ENCODE measurements at places on chromosomes 7 and 10.

DNA sequence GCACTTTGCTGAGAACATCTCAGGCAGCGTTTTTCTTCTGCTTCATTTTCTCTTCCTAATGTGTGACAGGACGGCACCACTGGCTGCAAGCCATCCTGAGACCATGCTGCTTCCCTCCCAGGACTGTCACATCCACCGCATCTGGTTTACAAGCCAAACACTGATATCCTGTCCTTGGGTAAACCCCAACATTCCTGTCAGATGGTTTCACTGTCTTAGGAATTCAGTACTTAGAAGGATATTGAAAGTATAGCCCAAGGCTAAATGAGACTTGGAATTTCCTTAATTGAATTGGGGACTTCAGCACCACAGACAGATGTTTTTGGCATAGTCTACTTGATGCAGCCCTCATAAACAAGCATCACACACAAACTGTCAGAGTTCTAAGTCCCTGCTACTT, 74.2 kb upstream of the PLXNA4 start:
- no peak for DNase-seq

GRCh38 chr7:101935521-101936141, 118.2 kb downstream of the CUX1 start:
- no peak for DNase-seq

DNA sequence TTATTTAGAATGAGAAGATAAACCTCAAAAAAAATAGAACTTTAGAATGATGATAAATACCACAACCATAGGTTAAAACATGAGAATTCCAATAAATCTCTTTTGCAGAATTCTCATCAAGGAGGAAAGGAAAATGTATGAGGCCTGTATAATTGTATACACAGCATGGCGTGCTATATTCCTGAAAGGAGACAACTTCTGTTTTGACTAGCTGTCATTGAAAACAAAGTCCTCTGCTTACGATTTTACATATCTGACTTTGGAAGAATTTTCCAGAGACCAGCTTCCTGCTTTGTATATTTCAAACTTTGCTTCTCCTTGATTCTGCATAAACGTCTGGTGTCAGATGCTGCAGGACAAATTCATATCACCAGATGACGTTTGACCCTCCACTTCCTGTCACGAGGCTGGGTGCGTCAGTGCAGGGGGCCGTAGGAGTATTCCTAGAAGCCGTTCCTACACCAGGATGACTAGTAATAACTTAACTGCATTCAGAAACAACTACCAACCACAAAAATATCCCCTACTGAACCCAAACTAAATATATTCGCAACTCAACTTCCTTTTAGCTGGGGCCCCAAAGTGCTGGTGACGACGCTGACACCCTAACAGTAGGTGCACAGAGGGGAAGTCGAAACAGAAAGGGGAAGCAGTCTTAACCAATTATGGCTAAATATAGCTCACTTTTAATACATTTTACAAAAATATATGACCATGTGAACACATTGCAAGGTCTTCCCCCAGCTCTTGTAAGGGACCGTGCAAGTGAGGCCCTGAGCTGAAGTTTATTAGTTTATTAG, 178.6 kb upstream of the INHBA start:
- no peak for DNase-seq

DNA sequence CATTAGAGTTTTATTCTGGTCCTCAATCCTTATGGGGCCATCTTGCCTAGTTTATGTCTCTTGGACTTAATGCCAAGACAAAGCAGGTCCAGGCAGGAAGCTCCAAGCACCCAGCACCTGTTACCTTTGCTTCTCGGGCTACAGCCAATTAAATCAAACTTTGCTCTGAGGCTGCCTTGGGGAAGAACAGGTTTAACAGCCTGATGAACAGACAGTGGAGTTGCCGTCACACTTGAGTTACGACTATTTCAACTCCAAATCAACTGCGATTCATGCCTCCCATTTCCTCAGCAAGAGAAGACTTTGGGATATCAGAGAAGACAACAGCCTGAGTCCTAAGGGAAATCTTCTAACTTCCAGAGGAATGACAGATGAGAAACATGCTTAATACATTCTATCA, 62.2 kb downstream of the XPNPEP1 start:
- DNase-seq, result peak; percentile 39

DNA sequence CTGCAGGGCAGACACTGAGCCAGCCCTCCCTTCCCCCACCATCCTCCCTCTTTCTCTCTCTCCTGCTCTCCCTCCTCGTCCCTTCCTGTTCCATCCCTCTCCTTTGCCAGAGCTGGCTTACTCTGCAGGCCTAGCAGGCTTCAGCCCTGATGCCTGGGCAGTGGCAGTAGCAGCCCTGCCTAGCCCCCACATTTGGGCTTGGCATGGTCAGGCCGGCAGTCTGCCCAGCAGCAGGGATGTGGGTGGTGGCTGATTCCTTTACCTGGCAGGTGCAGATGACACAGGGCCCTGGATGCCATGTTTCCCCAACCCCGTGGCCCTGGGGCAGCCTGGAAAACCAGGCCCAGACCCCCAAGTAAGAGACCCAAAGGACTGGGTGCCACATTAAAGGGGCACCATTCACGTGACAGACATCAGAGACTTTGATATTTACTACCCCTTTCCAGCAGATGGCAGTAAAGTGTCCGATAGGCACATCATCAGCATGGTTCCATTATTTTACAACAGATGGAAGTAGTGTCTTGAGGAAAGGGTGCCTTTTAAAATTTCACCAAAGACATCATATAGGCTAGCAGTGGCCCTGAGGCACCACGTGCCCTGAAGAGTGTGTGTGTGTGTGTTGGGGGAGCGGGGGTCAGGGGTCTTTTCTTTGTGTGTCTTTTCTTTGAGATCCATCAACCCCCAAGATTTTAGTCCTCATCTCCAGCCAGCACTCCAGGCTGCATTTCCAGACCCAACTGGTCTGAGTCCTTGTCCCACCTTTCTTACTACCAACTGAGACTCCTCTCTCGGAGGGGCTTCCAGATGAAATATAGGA, 5.9 kb downstream of the KCP start:
- DNase-seq, result no peak

Data from renal pelvis (tissue), 12 donors.